ENCODE measurements at places on chromosomes 3 and 15.
A peak's percentile ranks its signal among the peaks of the same experiment; 100 is the strongest.

DNA sequence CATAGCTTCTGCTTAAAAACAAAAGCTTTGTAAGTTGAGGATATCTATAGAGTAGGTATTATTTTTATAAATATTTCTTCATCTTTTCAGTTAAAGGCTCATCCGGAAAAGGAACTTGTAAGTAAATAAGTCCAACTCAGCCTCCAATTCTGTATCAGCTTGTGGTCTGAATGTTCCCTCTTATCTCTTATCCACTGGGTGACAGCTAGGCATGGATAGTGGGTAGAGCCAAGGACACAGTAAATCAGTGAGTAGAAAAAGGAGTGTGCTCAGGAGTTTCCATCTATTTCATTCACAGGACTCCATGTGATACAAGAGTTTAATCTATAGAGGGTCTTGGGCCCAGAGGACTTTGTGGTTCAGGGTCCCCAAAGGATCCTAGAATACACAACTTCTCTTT lies 50.9 kb downstream of the FRMD5 start:
- no peak for DNase-seq

DNA sequence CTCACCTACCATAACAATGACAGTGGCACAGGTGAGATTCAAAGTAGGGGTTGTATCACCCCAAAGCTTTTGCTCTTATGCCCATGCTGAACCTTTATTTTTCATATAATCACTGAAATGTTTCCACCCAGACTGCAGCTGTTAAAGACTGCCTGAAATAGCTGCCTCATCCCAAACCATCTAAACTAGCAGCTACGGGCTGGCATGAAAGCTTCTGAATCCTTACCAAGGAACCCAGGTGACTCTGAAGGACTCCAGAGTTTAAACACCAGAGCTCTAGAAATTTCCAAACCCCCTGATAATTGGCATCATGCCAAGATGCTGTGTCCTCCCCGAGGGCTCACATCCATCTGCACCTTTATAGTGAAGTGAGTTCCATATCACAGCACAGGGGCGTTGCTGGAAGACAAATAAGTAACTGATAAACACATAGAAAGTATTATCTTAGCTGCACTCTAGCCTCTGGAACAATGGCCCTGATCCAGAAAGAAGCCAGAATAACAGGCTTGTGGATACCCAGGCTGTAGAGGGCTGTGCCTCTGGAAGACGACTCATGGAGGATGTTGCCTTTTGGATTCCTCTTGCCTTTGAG lies 238.9 kb downstream of the CADPS start:
- DNase-seq: no peak

DNA sequence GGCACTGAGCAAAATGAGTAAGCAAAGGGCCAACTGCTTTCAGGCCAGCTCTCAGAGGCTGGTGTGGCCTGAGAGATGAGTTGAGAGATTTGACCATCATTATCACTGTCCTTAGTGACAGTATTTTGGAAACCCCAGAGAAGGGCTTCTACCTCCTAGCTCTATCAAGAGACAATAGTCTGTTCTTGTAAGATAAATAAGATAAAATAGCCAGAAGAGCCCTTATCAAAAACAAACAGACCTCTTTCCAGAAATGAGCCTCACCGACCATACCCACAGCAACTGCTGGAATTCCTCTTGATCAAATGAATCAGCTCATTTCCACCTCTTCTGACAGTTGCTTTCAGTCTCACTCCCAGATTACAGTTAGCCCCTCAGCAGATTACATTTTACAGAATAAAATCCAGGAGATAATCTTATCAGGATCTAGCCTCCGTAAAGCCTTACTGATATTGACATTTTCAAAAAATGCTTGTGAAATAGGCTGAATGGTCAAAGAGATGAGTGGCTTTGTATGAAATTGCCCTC lies 4.5 kb downstream of the HDC start:
- no peak for DNase-seq

GRCh38 chr3:153673853-153674252 lies 447.3 kb upstream of the ARHGEF26 start:
- DNase-seq: no peak

DNA sequence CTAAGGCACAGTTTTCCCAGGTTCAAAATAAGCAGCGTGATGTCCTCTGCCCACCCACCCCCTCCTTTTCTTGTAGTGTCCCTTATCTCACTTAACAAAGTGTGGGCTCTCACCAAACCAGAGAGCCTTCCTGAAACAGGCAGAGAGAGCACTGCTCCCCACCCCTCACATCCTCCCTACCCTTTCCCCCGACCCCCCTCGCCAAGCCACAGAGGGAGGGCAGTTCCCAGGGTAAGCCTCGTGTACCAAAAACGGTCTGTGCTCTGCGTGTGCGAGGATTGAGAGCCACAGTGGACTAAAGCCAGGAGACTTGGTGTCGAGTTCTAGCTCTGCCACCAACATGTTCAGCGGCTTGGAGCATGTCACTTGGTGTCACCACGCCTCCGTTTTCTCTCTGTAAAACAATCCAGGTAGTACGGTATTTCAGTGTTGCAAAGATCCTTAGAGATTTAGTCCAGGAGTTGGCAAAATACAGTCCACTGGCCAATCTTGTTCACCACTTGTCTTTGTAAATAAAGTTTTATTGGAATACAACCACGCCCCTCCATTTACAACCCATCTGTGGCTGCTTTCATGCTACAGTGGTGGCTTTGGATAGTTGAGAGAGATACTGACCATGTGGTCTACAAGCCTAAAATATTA lies 249.9 kb downstream of the OPA1 start:
- no peak for DNase-seq

- no peak for DNase-seq
Observed at GRCh38 chr3:12541625-12542024, 3.7 kb downstream of the MKRN2OS start.

DNA sequence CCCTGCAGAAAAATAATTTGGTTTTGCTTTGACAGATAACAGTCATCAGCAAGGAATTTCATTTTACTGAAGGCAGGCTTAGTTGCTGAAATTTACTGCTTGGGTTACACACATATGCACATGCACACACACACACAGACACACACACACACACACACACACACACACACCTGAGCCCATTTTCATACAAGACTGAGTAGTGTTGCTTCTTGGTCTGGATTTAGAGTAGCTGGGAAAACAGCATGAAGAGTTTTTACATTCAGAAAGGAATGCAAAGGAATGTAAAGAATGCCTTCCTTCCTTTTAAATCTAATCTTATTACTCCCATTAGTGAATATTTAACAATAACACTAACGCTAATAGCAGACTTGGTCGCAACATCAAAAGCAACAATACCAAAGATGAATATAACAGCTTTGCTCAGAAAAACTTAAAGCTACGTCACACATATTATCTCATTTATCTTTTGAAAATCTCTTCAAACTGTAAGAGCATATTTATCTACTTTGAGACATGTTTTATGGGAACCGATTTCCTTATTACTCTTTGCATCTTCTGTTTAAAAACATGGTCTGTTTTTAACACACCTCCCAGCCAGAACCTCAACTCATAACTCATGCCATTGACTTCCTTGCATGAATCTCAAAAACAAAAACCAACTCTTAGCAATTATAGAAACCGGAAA lies 32.5 kb downstream of the RFTN1 start:
- DNase-seq: no peak

DNA sequence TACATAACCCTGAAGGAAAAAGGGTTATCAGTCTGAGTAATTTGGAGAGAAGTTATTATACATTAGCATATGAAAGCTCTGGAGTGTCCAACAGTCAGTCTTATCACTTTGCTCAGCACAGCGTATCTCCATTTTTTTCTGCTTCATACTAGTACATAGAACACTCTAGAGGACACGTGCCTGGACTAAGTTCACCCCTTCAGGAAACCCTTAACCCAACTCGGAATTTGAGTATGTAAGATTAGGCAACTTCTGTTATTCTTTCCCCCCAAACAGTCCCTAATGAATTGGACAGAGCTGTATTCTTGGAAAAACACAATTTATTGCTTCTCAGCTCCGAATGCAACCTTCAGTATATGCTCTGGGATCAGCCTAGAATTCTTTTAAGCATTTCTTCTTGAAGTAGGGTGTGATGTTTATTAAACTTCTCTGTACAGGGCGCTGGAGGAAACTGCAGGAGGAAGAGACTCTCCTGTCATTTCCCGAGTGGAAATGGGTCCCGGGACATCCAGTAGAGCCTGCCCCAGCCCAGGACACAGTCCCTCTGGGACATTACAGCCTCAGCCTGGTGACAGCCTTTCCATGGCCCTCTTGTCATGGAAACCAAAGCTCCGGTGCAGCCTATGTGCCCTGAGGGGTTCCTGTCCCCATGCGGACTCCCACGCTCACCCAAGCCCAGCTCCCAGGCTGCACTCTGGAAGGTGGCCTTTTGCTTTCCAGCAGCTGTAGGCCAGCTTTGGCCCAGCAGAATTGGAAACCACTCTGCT lies 37.3 kb upstream of the CMTM8 start:
- no peak for DNase-seq

DNA sequence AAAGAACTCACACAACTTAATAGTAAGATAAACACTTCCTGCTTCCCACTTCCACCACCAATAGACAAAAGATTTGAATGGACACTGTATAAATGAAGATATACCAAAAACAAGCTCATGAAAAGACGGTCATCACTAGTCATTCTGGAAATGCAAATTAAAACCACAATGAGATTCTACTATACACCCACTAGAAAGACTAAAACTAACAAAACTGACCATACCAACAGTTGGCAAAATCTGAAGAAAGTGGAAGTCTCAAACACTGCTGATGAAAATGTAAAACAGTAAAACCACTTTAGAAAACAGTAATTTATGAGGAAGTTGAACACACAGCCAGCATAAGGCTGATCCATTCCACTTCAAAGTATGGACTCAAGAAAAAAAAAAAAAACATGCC lies 35.6 kb upstream of the CD96 start:
- DNase-seq: no peak

GRCh38 chr3:127663151-127663550 lies 9.6 kb upstream of the ABTB1 start:
- no peak for DNase-seq

GRCh38 chr3:171458071-171458863 lies 1.9 kb downstream of the TNIK start:
- DNase-seq: peak; percentile 13

DNA sequence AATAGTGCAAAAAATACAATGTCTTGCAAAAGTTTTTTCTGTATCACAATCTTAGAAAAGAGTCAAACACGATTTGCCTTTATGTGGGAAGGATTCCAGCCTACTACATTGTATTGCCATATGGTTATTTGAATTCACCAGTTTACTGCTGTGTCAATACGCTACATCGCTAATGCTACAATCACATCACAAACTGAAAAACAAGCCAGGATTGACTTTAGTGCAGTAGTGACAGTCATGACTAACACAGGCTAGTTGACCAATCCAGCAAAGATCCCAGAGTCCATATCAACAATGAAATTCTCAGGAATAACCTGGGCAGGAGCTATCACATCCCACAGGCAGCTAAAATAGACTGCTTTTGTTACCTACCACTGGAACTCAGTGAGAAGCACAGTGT lies 67.0 kb downstream of the IL12A start:
- no peak for DNase-seq

Data from stimulated activated CD8-positive, alpha-beta memory T cell treated with anti-CD3 and anti-CD28 coated beads, Interleukin-4, amount 100 ng/mL, for 1 hour (primary cell).